Activated T-cell treated with anti-CD3 and anti-CD28 coated beads, Interleukin-2, amount 50 U/mL, for 72 hours (primary cell): ENCODE measurements at places on chromosomes 2 and 18. TPM values are rescaled to one million over a fixed set of nuclear protein-coding genes. Genes with fewer than 3 reads are reported as not detected.

GRCh38 chr18:45175511-45175910 is 439.8 kb upstream of the SLC14A2 start:
- H3K4me1 ChIP-seq, result no peaks in the 10 kb centered on the region
- H3K36me3 ChIP-seq, result no peaks in the 10 kb centered on the region
- H3K27me3 ChIP-seq, result peaks cover 20% of the 10 kb centered on the region
- DNase-seq, result no peak

DNA sequence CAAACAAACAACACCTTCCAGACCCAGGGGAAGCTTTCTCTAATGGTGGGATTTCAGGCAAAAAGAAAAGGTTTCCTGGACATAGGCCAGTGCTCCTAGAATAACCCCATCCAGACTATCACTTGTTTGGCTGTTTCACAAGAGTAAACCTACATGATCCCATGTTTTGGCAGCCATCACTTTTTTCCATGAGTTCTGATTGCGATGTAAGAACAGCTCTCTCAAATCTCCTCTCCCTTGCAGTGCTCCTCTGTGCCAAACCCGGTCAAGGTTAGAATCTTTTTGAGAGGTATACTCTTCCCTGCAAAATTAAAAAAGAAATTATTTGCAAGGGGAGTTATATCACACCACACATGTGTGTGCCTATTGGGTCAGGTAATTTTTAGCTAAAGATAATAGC is 11.9 kb downstream of the GRP start:
- no peaks in the 10 kb centered on the region for H3K36me3 ChIP-seq
- H3K4me1 ChIP-seq, result no peaks in the 10 kb centered on the region
- H3K27ac ChIP-seq, result no peak overlapping the region
- DNase-seq, result no peak
- H3K27me3 ChIP-seq, result peaks cover 42% of the 10 kb centered on the region

GRCh38 chr2:40550085-40550484 is 98.2 kb upstream of the SLC8A1 start:
- H3K4me3 ChIP-seq, result no peak overlapping the region
- no peak for DNase-seq
- no peak overlapping the region for H3K27ac ChIP-seq
- H3K27me3 ChIP-seq, result no peaks in the 10 kb centered on the region

- no peak overlapping the region for H3K4me3 ChIP-seq
- H3K27me3 ChIP-seq, result peaks cover 8% of the 10 kb centered on the region
- peaks cover 4% of the 10 kb centered on the region for H3K36me3 ChIP-seq
- no peak overlapping the region for H3K27ac ChIP-seq
- no peak for DNase-seq
Measured at GRCh38 chr2:118190474-118190873, 102.2 kb downstream of the INSIG2 start.

DNA sequence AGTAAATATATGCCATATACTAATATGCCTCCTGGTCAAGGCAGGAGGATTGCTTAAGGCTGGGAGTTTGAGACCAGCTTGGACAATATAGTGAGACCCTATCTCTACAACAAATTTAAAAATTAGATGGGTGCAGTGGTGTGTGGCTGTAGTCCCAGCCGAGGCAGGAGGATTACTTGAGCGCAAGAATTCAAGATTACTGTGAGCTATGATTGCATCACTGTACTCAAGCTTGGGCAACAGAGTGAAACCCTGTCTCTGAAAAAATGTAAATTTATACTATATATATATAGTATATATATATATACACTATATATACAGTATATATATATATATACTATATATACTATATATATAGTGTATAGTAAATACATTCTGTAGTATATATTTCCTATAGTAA is 30.0 kb upstream of the NPC1 start:
- peaks cover 37% of the 10 kb centered on the region for H3K27me3 ChIP-seq
- H3K27ac ChIP-seq, result no peak overlapping the region
- DNase-seq, result no peak
- no peaks in the 10 kb centered on the region for H3K4me1 ChIP-seq
- H3K36me3 ChIP-seq, result no peaks in the 10 kb centered on the region
- no peak overlapping the region for H3K4me3 ChIP-seq

- DNase-seq, result no peak
- H3K4me1 ChIP-seq, result no peaks in the 10 kb centered on the region
- H3K4me3 ChIP-seq, result no peak overlapping the region
- H3K27me3 ChIP-seq, result no peaks in the 10 kb centered on the region
Measured at GRCh38 chr18:23406271-23406787, 46.8 kb upstream of the RIOK3 start.

GRCh38 chr18:58716060-58716756 is 44.9 kb downstream of the MALT1 start:
- peaks cover 7% of the 10 kb centered on the region for H3K36me3 ChIP-seq
- H3K27me3 ChIP-seq, result no peaks in the 10 kb centered on the region
- H3K27ac ChIP-seq, result peak overlapping the region; percentile 93
- DNase-seq, result no peak

DNA sequence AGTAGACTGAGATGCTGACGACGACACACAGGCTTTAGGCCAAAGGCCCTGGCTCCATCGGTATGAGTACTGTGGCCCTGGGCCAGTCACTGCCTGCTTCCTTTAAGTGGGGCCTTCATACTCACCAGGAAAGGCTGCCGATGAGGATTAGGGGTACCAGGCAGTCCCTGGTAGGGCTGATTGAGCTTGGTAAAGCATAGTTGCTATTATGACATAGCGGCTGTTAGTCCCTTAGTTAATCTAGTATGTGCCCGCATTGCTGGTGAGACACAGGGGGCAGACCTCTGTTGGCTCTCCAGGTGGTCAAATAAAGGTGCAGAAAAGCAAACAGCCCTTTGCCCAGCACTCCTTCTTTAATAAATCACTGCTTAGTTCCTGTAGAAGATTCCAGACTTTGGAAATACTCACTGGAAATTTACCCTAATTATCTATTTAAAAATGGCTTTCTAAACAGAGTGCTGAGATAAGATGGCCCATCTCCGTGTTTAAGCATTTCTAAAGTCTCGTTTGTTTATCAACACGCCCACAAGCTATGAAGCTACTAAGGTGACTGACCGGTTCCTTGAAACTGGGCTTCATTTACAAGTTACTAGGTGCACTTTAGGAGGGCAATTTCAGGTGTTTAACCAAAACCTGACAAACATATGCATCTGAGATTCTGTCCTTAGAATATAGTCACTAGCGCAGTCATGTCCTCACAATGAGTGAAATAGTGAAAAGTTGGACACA is 8.7 kb upstream of the BIN1 start:
- H3K4me3 ChIP-seq, result no peak overlapping the region
- H3K27ac ChIP-seq, result no peak overlapping the region
- H3K27me3 ChIP-seq, result no peaks in the 10 kb centered on the region
- H3K4me1 ChIP-seq, result no peaks in the 10 kb centered on the region
- no peaks in the 10 kb centered on the region for H3K36me3 ChIP-seq

GRCh38 chr2:9378433-9379390 is 44.6 kb downstream of the ITGB1BP1 start:
- H3K36me3 ChIP-seq, result no peaks in the 10 kb centered on the region
- peaks cover 6% of the 10 kb centered on the region for H3K27me3 ChIP-seq
- no peak overlapping the region for H3K27ac ChIP-seq
- H3K4me1 ChIP-seq, result peaks cover 6% of the 10 kb centered on the region
- no peak for DNase-seq
- no peak overlapping the region for H3K4me3 ChIP-seq

- no peak overlapping the region for H3K4me3 ChIP-seq
- H3K27ac ChIP-seq, result no peak overlapping the region
- peaks cover 3% of the 10 kb centered on the region for H3K36me3 ChIP-seq
- DNase-seq, result no peak
Measured at GRCh38 chr18:2555895-2556294, 15.4 kb downstream of the METTL4 start.

DNA sequence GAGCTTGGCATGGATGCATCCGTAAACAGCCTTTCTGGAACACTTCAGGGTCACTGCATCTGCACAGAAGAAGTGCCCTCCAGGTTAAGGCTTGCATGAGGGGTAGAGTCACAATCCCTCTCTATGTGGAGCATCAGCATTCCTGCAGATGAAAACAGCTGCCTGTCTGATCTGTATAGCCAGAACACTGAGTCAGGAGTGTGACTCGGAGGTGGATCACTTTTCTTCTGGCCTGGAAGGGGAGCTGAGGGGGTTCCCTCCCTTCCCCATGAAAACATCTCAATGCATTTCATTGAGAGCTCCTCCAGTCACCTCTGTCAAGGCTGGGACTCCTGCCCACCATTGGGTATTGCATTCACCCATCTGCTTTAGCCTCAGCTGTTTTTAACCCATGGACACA is 72.5 kb upstream of the SERPINE2 start:
- H3K27me3 ChIP-seq, result peaks cover 23% of the 10 kb centered on the region
- no peak overlapping the region for H3K27ac ChIP-seq
- no peak for DNase-seq
- H3K4me1 ChIP-seq, result no peaks in the 10 kb centered on the region
- peaks cover 3% of the 10 kb centered on the region for H3K36me3 ChIP-seq

DNA sequence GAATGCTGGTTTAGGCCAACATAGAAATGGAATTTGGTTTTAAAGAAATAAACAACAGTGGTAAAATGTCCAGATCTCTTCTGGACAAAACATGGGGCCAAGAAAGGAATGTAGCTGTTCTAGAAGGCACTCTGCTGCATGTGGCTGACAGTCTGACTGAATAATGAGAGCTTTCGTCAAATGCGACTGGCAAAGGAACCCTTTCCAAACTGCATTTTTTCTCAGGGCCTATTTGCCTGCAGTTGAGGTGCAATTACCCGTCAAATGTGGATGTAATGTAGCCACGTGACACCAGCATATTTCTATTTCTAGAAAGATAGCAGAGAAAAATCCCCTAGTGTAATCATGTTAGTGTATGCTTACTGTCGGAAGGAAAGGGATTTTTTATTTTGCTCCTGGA is 741.2 kb downstream of the NRXN1 start:
- no peaks in the 10 kb centered on the region for H3K36me3 ChIP-seq
- no peaks in the 10 kb centered on the region for H3K27me3 ChIP-seq
- no peak overlapping the region for H3K27ac ChIP-seq
- H3K4me1 ChIP-seq, result no peaks in the 10 kb centered on the region
- no peak overlapping the region for H3K4me3 ChIP-seq

GRCh38 chr2:45256867-45257641 is 247.8 kb upstream of the SIX2 start:
- DNase-seq, result no peak
- H3K4me1 ChIP-seq, result no peaks in the 10 kb centered on the region
- H3K27me3 ChIP-seq, result no peaks in the 10 kb centered on the region
- H3K27ac ChIP-seq, result no peak overlapping the region
- no peaks in the 10 kb centered on the region for H3K36me3 ChIP-seq
- H3K4me3 ChIP-seq, result no peak overlapping the region

- no peaks in the 10 kb centered on the region for H3K36me3 ChIP-seq
- H3K4me3 ChIP-seq, result peak overlapping the region; percentile 69
- H3K27ac ChIP-seq, result peak overlapping the region; percentile 100
Measured at GRCh38 chr2:64212346-64212745, 68.1 kb upstream of the PELI1 start.

- H3K27me3 ChIP-seq, result no peaks in the 10 kb centered on the region
- no peak overlapping the region for H3K27ac ChIP-seq
- no peaks in the 10 kb centered on the region for H3K4me1 ChIP-seq
- H3K4me3 ChIP-seq, result no peak overlapping the region
- peak; percentile 1 for DNase-seq
Measured at GRCh38 chr18:53567929-53568574, 656.4 kb downstream of the MBD2 start.

DNA sequence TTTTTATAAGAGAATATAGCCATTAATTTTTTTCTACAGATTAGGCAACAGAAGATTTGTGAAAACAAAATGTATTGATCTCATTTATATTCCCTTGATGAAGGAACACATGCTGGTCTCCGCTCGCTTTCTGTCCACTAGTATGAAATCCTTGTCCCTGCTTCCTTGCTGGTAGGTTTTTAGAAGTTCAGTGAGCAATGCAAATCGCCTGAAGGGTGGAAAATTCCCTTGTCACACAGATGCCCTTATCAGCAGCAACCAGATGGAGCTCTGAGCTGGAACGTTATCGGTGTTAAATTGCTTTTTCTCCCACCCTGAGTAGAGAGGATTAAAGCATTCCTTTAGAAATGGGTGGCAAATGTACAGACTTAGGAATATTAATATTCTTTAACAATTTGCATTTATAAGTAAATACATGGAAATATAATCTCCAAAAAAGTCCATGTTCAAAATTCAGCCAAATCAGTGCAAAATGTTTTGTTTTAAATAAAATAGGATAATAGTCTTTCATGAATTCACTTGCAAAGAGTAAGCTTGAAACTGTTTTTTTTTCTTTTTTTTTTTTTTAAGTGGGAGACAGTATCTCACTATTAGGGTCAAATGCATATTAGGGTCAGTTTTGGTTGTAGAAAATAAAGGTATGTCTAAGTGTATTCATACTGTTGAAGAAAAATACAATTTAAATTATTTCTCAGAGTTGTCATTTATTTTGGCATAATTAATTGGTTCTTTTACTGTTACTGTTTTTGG is 164.0 kb upstream of the MYO3B start:
- DNase-seq, result no peak
- H3K27me3 ChIP-seq, result no peaks in the 10 kb centered on the region
- H3K4me1 ChIP-seq, result no peaks in the 10 kb centered on the region
- H3K27ac ChIP-seq, result no peak overlapping the region
- H3K36me3 ChIP-seq, result no peaks in the 10 kb centered on the region

DNA sequence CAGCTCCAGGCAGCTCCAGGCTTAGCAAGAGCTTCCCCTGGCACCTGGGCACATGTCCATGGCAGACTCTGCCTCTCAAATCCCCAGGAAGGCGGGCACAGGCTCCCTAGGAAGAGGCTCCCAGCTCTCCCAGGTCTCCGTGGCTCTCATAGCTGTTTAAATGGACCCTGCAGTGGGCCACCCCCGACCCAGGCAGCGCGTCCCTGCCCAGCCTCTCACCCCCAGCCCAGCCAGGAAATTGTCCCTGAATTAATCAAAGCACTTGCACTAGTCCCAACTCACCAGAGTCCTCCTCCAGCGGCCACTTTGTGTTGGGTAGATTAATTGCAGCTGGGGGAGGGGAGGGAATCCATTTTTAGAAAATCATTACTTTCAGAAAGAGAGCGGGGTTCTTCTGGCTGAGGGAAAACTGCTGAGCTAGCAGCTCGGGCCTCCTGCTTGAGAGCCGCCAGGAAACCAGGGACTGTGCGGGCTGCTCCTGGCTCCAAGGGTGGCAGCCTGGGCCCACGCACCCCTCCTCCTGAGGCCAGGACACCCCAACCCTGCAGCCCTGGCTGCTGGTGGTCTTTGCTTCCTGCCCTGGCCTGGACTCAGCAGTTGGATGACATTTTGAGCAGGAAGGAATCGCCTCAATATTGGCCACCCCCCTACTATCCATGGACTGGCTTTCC is 36.0 kb downstream of the SMAD7 start:
- peaks cover 17% of the 10 kb centered on the region for H3K4me1 ChIP-seq
- no peaks in the 10 kb centered on the region for H3K27me3 ChIP-seq
- H3K4me3 ChIP-seq, result no peak overlapping the region
- H3K36me3 ChIP-seq, result no peaks in the 10 kb centered on the region

TSPYL6 gene
- total RNA-seq, result not detected

GAREM2 gene
- total RNA-seq, result 1.9 TPM

CDKL4 gene
- total RNA-seq, result not detected

CIAO1 gene
- 70.8 TPM for total RNA-seq

LONRF2 gene
- total RNA-seq, result 0.10 TPM

MRPL44 gene
- total RNA-seq, result 36.8 TPM

L3MBTL4 gene
- total RNA-seq, result 0.12 TPM

ZNF396 gene
- total RNA-seq, result 2.5 TPM

DIPK1C gene
- total RNA-seq, result not detected

GAL3ST2 gene
- total RNA-seq, result 0.53 TPM

REEP1 gene
- 0.38 TPM for total RNA-seq

NT5DC4 gene
- total RNA-seq, result not detected

KLHL41 gene
- total RNA-seq, result 0.09 TPM

AQP12A gene
- not detected for total RNA-seq

CCDC150 gene
- total RNA-seq, result 22.2 TPM
